ENCODE measurements at places on chromosomes 12 and 14.

- DNase-seq = no peak
Measured at GRCh38 chr14:23160924-23161522, 22.4 kb downstream of the SLC7A8 start.

GRCh38 chr12:9107542-9107873, 8.2 kb downstream of the A2M start:
- no peak for DNase-seq

DNA sequence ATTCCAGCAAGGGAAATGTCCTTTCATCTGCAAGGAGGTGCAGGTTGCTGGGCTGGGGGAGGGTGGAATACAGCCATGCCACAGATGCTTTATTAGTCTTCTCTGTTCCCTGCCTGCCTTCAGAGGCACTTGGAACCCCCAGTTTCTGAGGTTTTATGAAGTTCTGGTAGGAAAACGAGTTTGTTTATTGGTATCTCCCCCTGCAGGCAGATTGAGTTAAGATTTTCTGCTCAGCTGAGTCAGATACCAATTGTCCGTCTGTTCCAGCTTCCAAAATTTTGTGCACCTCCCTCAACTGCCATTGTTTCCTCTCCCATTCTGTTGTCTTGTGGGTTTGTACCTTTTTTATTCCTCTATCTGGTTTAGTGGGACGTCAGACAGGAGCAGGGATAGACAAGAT, 155.6 kb downstream of the ETV6 start:
- DNase-seq = no peak

DNA sequence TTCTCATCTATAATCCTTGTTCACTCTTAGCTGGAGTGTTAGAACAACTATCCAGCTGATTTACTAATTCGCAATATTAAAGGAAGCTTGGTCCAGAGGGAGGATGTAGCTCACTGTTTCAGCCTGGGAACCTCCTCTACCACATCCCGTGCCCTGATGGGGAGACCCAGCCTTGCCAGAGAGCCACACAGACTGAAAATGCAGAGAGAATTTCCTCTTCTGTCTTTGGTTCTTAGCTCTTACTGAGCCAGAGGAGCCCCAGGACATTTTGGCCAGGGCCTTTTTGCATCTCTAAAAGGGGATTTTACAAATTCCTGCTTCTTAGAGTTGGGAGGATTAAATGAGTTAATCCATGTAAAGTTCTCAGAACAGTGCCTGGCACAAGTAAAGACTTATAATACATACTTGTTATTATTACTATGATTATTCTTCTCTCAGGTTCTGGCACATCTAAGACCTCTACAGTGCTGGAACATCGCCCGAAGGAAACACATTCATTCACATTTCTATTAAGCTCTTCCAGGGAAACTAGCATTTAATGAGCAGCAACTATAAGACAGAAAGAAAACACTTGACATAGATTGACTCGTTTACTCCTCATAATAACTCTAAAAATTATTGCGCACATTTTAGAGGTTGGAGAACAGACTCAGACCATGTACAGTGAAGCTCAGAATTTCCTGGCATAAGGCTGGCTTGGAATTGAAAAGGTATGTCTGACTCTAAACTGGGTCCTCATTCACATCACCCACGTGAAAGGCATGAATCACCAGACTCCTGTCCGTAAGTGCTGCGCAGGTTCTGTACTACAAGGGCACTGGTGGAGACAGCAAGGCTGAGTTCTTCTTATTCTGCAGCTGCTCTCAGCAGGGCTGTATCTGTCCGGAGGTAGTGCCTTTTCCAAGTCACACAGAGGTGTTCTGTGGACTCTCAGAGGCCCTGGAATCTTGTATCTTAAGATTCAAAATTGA, 27.8 kb upstream of the AEBP2 start:
- DNase-seq = no peak

DNA sequence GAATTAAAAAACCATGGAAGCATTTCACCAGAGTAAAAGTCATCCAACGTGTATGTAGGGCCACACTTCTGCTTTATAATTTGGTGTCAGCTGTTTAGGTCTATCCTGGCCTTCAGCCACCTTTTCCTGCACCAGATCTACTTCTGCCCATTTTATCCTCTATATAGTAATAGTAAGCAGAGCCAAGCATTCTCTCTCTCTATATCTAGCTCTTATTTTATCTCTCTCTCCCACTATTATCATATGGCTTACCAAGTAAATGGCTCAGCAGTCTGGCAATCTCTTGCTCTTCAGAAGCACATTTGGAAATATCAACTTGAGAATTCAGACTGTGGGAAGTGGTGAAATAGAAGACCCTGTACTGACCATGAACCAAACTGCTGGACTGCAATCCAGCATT, 84.1 kb upstream of the FKBP4 start:
- no peak for DNase-seq

GRCh38 chr12:94595152-94595551, 55.2 kb downstream of the TMCC3 start:
- DNase-seq = no peak

GRCh38 chr14:60650373-60650961, 1.2 kb upstream of the SIX1 start:
- DNase-seq = no peak

GRCh38 chr12:28202374-28203130, 12.3 kb downstream of the CCDC91 start:
- no peak for DNase-seq

DNA sequence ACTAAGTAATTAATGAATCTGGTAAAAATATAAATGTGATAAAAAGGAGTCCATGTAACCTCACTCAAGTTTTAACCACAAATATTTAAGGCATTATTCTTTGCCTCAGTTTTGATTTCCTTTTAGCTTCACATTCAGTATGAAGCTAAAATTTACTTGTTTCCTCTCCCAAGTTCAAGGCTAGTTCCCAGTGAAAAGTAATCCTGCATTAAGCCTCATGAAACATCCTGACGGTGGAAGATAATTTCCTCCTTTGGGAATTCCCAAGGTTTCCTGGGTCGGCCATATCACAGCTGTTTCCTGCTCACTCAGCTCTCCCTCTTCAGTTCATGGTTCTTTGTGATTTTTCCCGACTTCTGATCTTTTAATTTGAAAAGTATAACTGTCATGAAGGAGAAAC, 1256.8 kb upstream of the FLRT2 start:
- DNase-seq = no peak

DNA sequence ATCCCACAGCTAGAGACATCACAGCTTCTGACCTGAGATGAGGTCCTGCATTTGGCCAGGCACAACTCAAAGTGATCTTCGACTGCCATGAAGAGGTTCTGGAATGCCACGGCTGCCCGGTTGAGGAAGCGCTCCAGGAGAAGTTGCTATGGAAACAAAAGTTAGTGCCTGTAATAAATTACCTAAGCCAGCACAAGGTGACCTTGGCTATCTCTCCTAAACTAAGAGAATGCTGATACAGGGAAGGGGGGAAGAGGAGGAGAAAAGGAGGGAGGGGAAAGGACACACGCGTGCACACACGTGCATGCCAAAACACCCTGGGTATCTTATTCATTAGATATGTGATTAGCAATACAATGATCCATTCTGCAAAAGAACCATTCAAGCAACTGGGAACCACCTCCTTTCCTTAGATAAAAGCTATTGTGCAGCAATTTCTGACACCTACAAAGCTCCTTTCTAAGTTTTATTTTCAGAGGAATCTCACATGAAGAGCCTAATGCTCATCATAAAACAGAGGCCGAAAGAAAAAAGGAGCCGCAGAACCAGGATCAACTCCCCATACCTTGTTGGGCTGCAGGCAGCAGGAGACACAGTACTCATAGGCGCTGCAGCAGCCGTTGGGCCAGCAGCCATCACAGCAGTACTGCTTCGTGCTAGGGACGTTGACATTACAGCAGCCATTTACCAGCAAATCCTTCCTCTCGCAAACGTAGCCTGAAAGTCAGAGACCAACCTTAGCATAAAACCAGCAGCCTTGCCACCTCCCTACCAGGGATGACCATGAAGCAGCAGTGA, 17.9 kb downstream of the SPRING1 start:
- DNase-seq = no peak

GRCh38 chr12:39883411-39883810, 222.5 kb downstream of the SLC2A13 start:
- DNase-seq = no peak

DNA sequence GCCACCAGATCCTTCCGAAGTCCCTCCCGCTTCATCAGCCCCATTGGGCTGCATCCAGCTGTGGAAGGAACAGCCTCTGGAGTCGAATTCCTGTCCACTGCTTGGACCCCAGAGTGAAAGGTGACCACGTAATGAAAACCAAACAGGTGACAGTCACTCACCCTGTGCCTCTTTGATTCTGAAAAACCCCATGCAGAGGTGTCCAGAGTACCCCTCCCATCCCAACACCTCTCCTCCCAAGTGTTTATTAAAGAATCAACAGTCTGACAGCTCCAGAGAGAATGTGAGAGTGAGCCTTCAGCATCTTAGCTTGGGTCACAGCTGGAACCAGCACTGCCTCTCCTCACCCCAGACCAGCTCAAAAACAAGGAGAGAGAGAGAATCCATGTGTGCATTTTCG, 178.6 kb upstream of the NOS1 start:
- no peak for DNase-seq

- no peak for DNase-seq
Measured at GRCh38 chr12:26120561-26121274, 4.1 kb downstream of the BHLHE41 start.

GRCh38 chr14:76769636-76770292, 8.5 kb downstream of the VASH1 start:
- no peak for DNase-seq

DNA sequence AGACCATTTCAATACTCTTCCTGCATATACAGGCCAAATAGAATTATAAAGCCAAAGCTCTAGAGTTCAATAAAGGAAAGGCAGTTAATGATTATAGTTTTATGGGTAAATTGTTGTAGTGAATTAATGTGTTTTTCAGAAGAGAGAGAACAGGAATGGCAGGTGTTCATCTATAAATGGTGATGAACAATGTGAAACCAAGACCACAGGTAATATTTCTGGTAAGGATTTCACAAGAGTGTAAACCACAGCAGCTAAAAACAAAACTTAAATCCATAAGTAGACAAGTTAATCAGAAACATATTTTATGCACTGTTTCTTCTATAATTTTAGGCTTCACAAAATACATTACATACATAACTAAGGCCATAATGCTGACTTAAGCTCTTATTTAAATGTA, 204.4 kb downstream of the SYT1 start:
- DNase-seq = no peak

- DNase-seq = no peak
Measured at GRCh38 chr12:114986849-114987248, 302.9 kb upstream of the TBX3 start.

- DNase-seq = no peak
Measured at GRCh38 chr12:48183876-48184548, 568 bp downstream of the CCDC184 start.

DNA sequence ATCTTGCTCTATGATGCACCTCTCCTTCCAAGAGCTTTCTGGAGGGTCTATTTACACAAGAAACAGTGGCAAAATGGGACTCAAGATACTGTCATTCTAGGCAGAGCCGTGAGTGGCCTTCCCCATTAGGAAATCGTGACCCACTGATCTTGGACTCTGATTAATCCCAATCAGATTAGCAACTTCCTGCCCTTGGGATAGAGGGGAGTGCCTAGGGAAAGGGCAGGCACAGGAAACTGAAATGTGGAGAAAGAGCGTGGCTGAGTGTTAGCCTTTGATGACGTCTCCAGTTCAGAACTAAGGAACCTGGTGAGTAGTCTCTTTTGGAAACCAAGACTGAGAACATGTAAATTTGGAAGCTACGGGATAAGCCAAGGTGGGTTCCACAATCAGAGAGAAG, 76.1 kb downstream of the NUAK1 start:
- no peak for DNase-seq

- no peak for DNase-seq
Measured at GRCh38 chr12:123614531-123614930, 12.6 kb downstream of the DDX55 start.

GRCh38 chr12:112342587-112342986, 39.6 kb downstream of the HECTD4 start:
- no peak for DNase-seq

DNA sequence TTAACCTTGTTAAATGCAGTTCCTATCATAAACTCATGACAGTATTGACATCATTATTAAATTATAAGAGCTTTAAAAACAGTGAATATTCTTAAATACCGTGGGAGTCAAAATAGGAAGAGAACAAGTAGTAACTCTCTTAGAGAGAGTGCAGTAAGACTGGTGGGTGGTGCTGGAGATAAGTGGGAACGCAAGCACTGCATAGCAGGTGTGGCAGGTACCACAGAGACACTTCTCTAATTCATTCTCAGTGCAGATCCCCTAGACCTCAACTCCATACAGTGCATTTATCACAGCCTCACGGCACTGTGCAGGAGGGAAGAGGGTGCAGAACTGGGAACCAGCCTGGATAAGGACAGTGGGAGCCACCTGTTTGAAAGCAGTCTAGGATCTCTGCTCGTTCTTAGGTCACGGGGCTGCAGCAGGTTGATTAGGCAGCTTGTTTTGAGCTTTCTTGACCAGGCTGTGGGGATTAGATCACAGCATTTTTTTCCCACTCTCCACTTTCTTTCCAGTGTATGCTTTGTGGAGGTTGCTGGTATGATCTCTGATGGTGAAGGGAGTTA, 165.6 kb downstream of the PRKCH start:
- DNase-seq = no peak

- no peak for DNase-seq
Measured at GRCh38 chr12:93102744-93103143, 173.6 kb upstream of the EEA1 start.

DNA sequence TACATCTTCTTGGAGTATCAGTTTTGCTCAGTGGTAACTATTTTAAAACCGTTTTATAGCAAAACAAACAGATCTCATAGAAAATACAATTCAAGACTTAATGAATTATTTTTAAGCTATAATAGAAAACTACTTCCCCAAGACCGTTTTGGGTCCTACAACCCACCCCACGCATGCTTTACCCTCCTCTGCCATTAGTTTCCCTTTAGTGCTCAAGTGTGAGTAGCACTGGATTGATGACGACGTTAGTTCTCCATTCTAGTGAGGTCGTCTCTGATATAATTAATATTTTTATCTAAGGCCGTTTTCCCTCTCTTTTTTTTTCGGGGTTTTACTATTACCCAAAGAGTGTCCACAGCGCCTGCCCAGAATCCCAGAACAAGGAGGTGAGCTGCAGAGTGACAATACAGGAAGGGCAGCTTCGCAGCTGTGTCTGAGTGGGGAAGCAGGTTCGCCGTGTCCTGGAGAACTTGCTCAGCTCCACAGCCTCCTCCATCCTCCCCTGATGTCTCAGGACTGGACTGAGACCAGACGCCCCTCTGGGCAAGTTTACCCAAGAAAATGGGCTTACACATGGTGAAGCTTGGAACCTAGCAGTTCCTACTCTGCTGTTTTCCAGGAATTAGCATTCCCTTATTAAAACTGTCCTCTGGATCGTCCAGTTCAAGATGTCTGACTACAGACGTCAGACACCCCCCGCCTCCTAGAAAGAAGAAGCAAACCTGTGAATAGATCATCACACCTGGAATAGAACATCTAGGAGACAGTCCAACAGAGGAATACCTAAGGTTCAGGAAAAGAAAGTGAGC, 31.9 kb upstream of the MON2 start:
- DNase-seq = no peak
